GM19239 (cell line): ENCODE measurements at places on chromosomes 12 and 14.

DNA sequence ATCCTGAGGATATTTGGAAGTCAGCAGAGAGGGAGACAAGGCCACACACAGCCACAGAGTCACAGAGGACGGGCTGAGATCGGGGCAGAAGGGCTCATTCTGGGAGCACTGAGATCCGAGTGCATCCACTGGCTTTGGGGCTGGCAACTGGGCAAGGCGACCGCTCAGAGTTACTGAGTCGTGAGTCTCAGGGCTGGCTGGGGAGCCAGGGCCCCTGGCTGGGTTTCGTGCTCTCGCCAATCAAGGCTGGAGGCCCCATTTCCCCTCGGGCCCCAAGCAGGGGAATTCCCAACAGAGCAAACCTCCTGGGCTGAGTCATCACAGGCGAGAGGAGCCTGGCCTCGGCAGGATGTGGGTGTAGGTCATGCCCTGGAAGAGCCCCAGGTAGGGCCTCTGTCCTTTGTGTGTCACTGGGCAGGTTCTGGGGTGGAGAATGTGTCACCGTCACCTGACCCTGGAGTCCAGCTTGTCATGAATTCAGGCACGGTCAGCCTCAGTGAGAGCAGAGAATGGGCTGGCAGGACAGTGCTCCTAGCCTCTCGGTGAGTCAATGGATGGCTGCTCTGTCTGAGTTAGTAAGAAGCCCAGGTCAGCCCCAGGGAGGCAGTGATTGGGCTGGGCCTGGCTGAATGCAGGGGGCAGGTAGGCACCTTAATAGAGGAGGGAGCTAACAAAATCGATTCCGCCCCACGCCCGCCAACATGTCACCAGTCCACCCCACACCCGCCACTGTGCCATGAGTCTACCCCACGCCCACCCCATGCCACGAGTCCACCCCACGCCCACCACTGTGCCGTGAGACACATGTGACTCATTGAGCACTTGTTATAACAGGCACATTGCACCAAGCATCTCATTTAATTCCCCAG lies 16.9 kb downstream of the ASB2 start:
- peak; percentile 70 for DNase-seq

- DNase-seq, result no peak
Observed at GRCh38 chr12:11702959-11703358, 53.5 kb downstream of the ETV6 start.

DNA sequence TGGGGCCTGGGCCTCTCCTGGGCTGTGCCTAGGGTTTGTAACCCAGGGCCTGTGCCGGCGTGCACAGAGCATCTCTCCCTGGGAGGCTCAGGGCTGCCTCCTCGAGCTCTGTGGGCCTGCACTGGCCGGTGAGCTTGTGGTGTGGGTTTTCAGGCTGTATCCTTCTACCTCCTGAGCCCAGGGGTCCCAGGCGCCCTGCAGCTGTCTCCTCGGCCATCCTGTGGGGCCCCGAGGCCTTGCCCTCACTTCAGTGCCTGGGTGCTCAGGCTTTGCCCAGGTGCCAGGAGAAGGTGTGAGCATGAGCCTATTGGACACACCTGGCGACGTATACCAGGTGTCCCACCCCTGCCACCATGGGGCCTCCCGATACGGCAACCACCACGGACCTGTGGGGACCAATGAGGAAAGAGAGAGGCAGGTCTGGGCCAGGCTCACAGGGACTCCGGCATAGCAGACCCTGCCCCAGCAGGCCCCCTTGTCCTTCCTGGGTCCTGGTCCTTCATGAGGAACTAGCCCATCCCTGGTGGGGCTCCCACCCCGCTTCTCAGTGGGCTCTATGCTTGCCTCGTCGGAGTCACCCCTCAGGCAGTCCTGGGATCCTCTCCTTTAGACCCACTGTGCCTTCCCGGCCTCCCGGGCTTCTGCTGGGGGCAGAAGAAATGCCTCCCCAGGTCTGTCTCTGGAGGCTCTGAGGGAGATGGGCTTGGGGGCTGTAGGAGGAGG lies 400.2 kb downstream of the TMEM121 start:
- DNase-seq, result no peak

GRCh38 chr14:50061664-50062437 lies 54.5 kb downstream of the VCPKMT start:
- peak; percentile 56 for DNase-seq

GRCh38 chr12:67669934-67670631 lies 21.5 kb downstream of the DYRK2 start:
- no peak for DNase-seq

- no peak for DNase-seq
Observed at GRCh38 chr12:50520416-50521207, 15.8 kb downstream of the DIP2B start.

DNA sequence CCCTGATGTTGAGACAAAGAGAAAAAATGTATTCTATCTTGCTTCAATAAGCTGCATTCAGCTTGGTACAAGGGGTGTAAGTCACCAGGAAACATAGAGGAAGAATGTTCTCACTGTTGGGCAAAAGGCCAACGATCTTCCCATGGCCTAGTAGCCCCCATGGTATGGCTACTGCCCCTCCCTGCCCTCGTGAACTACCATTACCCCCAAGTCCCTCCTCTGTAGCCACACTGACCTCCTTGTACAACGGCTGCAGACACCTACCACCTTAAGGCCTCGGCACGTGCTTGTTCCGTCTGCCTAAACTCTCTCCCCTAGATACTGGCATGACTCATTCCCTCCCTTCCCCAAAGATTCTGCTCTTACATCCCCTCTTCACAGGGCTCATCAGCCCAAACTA lies 81.9 kb upstream of the ANO2 start:
- DNase-seq, result no peak

GRCh38 chr12:67344979-67345710 lies 76.0 kb downstream of the CAND1 start:
- no peak for DNase-seq

GRCh38 chr14:99968191-99968920 lies 96.9 kb upstream of the EVL start:
- DNase-seq, result no peak

DNA sequence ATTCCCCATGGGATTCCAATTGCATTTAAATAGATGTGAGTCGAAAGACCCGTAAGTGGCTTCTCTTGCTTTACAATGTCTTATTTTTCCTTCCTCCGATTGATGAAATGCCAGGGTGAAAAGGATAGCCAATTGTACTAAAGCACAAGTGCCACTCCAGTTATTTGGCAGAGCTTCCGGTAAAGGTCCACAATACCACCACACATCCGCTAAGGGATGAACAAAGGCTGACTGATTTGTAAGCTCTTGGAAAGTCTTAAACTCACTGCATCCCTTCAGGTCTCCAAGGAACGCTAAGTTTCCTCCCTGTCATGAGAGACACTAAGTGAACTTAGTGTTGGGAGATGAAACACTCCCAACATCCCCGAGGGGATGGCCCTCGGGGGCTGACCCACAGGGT lies 21.2 kb upstream of the RNASE1 start:
- DNase-seq, result no peak

- DNase-seq, result no peak
Observed at GRCh38 chr12:49032679-49033447, 14.3 kb upstream of the PRKAG1 start.

- DNase-seq, result no peak
Observed at GRCh38 chr12:62078020-62078419, 182.2 kb upstream of the USP15 start.

GRCh38 chr14:75234173-75235115 lies 44.2 kb upstream of the FOS start:
- DNase-seq, result no peak

GRCh38 chr12:56160193-56160763 lies 2.1 kb downstream of the MYL6 start:
- no peak for DNase-seq

DNA sequence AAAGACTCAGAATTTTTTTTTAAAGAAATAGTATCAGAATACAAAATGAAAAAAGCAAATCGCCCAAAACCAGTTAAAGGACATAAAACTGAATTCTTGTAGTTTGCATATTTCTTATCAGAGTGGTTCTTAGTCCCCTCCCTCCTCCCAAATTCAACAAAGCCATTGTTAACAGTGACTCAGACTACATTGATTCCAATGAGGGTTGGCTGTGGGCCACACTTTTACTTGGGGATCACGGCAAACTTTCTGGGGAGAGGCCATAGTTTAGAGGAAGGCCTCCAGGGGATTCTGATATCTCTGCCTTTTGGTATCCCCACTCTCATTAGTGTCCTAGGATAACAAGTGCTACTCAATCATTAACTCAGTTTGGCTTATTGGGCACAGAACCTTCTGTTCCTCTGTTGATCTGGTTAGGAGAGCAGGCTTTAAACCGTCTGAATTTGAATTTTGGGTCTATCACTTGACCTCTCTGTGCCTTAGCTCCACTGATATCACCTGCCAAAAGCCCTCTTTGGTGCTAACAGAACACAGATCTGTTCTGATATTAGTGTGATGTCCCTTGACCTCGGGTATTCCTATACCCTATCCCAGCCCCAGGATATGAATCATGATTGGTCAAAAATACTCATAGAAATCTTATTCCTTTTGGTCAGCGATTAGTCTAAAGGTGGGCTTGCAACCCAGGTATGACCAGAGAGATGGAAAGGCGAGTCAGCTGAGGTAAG lies 45.2 kb upstream of the APPL2 start:
- no peak for DNase-seq

DNA sequence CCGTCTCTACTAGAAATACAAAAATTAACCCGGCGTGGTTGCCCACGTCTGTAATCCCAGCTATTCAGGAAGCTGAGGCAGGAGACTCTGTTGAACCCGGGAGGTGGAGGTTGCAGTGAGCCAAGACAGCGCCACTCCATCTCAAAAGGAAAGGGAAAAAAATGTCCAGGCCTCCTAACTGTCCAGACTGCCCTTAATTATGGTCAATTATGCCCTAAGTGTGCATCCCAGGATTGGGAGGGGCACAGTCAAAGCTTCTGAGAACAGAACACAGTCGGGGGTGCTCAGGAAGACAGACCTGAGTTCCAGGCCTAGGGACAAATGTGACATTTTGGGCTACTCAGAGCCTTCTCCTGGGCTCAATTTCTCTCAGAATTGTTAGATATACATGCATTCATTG lies 31.8 kb upstream of the SMUG1 start:
- DNase-seq, result no peak

GRCh38 chr12:41101806-41102205 lies 86.3 kb upstream of the PDZRN4 start:
- no peak for DNase-seq

DNA sequence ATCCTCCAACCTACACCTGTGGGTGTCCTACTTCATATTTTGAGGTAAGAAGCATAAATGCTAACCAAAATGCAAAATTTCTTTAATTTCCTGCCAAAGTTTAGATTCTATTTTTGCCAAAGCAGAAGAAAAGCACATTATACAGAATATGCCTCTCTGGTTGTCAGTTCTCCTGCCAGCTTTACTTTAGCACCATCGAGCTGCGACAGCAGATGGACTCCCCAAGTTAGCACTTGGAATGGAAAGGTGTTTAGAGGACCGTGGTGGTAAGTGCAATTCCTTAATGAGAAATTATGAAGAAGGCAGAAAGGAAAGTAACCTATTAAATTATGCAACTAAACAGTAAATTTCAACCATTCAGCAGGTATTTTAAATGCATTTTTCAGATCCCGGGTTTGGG lies 326.6 kb downstream of the RERGL start:
- no peak for DNase-seq

DNA sequence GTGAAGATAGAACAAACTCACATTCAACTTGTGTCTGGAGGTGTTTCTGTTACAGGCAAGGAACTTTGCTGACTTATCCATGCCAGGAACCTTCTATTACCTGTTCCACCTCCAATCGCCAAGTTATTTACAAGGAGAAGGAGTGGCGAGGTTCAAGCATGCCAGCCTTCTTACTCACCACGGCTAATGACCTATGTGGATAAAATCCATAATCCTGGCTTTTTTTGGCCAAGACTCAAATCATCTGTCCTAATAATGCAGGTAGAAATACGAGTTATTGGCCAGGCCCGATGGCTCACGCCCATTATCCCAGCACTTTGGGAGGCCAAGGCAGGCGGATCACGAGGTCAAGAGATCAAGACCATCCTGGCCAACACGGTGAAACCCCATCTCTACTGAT lies 241.6 kb downstream of the TMEM132D start:
- DNase-seq, result no peak

DNA sequence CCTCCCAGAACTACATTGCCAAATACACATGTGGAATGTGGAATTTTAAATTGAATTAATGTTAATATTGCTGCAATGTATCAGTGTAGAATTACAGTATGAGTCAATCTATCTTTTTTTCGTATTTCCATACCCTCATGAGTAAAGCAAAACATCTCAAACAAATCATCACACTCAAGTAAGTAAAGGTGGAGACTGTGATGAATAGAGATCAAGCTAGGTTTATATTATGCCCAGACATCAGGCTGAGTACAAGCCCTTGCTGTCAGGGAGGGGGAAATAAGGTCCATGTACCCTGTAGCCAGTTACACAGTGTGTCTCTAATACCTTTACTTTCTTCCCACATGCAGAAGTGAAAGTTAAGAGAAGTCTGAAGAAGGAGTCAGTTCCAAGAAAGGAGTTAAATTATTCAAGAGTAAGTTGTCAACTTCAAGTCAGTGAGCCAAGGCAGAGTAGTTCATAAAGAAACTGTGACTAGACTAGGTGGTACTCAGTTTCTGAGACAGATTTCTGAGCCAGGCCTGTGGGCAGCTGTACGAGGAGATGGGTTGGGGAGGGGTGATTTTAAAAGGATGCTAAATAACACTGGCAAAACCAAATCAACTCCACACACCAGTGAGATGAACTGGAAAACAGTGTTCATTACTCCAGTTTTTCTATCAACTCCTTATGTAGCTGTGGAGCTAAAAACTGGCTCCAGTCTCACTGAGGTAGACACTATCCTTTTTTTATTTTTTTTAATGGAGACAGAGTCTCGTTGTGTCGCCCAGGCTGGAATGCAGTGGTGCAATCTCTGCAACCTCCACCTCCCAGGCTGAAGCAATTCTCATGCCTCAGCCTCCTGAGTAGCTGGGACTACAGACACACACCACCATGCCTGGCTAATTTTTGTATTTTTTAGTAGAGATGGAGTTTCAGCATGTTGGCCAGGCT lies 23.8 kb upstream of the STK38L start:
- DNase-seq, result no peak

DNA sequence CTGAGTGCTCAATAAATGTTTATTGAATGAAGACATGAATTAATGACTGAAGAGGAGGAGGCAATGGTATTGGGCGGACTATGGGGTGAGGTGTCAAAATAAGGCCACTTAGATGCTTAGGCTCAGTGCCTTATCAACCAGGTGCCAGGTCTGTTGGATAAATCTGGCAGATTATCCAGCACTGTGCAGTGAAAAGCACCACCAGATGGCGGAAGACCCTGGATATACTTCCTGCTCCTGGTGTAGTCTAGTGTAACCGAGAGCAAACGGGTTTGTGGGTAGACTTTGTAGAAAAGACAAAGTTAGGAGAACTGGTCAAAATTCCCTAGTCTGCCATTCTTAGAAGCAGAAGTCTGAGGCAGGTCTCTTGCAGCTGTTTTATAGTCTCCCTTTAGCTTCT lies 306.3 kb downstream of the ATP23 start:
- DNase-seq, result no peak
